Pancreas (tissue), 10 donors: ENCODE measurements at places on chromosomes 7 and 10.

- DNase-seq = no peak
These were observed 205.0 kb downstream of the PTPRN2 start for GRCh38 chr7:158382363-158383254.

GRCh38 chr10:23343591-23344240 lies 881 bp downstream of the C10orf67 start:
- peak; percentile 64 for DNase-seq

DNA sequence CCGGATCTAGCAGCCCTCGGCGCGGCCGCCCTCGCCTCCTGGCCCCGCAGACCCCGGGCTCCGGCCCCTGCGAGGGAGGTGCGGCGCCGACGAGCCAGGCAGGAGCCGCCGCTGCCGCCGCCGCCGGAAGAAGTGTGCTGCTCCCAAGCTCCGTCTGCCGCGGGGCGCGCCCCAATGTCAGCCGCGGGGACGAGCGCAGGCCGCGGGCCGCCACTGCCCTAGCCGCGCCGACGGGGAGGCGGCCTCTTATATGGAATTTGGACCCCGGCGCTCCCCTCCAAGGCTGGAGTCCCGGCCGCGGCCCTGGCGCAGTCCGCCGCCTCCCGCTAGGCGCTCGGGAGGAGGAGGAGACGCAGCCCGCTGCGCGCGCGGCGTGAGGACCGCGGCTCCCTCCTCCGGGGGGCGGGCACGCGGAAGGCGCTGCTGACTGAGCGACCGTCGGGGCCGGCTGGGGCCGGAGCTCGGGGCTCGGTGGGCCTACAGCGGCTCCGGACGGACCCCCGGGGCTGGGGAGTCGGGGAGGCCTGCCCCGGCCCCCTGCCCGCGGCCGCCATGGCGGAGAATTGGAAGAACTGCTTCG lies at the start of gene TRIM8:
TSS of gene TRIM8 (plus strand) at position 414 of the 580 bp plus-strand sequence. CDS start at position 553, 139 bp downstream.
- peak; percentile 77 for DNase-seq

DNA sequence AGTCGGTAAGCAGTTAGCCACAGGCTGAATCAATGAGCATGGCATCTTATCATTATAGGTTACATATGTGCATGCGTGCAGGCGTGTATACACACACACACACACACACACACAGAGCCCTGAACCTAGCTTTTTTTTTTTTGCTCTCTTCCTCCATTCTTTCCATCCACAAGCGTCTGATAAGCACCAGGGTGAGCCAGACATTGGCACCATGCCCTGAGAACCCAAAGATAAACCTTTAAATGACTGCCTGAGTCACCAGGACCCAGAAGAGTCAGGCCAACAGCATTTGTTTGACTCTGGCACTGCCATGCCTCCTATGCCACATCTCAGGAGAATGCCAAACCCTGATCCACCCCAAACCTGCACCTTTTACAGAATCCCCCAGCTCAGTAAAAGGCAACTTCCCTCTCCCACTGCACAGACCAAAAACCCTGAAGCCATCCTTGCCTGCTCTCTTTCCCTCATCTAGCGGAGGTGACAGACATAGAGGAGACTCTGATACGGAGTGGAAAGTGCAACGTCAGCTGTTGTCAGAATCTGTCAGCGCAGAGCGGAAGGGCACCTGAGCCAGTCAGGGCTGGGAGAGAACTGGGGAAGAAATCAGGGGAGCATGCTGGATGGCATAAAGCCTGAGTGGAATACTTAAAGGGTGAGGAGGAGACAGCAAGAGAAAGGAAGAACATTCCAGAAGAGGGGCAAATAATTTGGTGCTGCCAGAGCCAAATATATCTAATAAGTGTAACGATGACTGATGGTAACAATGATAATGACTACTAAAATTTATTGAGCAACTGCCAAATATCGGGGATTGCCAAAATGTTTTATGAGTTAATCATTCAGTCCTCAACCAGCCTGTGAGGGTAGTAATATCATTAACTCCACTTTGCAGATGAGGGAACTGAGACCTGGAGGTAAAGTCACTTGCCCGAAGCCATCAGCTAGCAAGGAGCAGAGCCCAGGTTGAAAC lies 3.2 kb downstream of the PARP12 start:
- DNase-seq = peak; percentile 85

- peak; percentile 18 for DNase-seq
These were observed 126.4 kb upstream of the ZNF746 start for GRCh38 chr7:149624006-149624405.

DNA sequence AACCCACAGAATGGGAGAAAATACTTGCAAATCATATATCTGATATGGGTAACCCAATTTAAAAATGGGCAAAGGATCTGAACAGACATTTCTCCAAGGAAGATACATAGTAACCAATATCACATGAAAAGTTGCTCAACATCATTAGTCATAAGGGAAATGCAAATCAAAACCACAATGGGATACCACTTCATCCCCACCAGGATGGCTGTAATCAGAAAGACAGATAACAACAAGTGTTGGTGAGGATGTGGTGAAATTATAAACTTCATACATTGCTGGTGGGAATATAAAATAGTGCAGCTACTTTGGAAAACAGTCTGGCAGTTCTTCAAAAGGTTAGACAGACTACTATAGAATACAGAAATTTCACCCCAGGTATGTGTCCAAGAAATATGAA lies 19.3 kb downstream of the AOC1 start:
- no peak for DNase-seq

DNA sequence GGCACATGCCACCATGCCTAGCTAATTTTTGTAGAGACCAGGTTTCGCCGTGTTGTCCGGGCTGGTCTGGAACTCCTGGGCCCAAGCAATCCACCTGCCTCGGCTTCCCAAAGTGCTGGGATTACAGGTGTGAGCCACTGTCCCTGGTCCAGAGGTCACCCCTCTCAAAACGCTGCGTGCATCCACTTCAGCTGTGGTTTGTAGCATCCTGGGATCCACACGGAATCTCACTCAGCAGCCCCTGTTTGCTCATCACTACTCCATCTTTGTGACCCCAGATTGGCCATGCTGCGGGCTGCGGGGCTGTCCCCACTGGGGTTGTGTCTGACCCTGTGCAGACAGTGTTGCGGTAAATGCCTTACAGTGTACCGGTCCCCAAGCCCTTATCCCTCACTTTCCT lies 3.5 kb downstream of the INPP5A start:
- DNase-seq = peak; percentile 37

- DNase-seq = no peak
These were observed 70.0 kb downstream of the SLC35B4 start for GRCh38 chr7:134246761-134247160.

- no peak for DNase-seq
These were observed 99.5 kb downstream of the CAMK1D start for GRCh38 chr10:12448729-12449391.

DNA sequence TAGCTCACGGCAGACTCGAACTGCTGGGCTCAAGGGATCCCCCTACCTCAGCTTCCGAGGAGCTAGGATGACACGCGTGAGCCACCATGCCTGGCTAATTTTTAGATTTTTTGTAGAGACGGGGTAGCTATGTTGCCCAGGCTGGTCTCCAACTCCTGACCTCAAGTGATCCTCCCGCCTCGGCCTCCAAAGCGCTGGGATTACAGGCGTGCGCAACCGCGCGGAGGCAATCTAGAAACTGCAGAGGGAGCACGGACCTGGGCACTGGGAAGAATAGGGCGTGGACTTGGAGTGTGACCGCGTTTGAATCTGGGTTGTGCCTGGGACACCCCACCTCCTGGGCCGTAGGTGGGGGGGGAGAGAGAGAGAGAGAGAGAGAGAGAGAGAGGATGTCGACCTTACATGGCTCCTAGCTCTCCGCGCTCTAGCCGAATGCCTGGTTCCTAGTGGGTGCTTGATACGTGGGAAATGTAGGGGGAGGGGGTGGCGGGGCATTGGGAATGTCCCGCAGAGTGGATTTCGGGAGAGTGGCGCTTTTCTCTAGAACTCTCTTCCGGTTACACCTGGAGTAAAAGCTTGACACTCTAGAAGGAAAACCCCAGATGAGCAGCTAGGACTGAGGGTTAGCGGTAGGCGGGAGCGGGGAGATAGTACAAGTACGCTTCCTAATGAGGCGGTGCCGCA lies 1.2 kb upstream of the MAP3K8 start:
- peak; percentile 33 for DNase-seq

DNA sequence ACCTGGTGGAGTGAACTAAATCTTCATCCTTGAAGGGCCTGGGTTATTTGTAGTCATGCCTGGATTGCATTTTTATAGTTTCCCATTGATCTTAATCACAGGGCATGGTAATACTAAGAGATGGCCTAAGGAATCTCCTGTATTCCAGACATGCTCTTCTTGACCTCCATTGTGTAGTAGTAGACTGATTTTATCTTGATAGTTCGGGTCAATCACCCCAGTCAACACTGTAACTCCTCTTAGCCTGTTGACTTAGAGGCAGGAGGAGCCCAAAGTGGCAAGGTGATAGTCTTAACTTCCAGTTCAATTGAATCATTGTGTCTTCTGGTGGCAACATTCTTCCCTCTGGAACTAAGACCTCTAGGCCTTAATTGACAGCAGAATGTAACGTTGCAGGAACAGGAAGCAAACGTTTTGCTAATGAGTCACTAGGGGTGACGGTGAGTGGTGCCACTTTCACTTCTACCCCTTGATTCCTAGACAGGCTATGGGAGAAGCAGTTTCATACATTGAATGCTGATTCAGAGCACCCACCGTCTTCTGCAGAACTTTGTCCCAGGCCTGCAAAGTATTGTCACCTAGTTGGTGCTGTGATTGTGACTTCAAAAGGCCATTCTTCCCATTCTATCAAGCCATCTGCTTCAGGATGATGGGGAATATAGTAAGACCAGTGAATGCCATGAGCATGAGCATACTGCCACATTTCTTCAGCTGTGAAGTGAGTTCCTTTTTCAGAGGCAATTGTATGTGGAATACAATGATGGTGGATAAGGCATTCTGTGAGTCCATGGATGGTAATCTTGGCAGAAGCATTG lies 24.0 kb upstream of the PAPSS2 start:
- DNase-seq = no peak

DNA sequence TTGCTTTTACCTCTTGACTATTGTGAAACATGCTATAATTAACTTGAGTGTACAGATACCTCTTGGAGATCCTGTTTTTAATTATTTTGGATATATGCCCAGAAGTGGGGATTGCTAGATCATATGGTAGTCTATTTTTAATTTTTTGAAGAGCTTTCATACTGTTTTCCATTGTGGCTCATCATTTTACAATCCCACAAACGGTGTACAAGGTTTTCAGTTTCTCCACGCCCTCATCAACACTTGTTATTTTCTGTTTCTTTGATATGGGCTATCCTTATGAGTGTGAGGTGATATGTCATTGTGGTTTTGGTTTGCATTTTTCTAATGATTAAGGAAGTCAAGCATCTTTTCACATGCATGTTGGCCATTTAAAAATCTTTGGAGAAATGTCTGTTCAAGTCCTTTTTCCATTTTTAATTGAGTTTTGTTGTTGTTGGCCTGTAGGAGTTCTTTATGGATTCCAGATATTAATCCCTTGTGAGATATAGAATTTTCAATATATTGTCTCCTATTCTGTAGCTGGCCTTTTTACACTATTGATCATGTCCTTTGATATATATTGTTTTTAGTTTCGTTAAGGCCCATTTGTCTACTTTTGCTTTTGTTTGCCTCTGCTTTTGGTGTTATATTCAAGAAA lies 7.5 kb downstream of the AGK start:
- DNase-seq = no peak

DNA sequence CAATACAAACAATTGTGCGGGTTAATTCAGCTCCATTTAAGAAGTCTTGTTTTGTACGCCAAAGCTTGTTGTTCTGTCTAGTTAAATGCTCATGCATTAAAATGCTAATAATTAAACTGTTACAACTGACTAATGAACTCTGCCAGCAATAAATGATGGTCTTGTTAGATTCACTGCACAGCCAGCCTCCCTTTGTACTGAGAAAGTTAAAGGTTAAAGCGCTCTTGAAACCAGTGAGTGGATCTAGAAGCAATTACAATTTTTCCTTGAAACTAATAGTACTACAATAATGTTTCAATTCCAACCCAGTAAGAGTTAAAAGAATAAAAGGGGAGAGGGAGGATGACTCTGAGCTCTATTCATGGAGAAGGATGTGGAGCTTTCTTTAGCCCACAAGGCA lies 233.0 kb downstream of the EMX2 start:
- no peak for DNase-seq

- DNase-seq = no peak
These were observed 26.7 kb downstream of the DMBT1 start for GRCh38 chr10:122587098-122587760.

DNA sequence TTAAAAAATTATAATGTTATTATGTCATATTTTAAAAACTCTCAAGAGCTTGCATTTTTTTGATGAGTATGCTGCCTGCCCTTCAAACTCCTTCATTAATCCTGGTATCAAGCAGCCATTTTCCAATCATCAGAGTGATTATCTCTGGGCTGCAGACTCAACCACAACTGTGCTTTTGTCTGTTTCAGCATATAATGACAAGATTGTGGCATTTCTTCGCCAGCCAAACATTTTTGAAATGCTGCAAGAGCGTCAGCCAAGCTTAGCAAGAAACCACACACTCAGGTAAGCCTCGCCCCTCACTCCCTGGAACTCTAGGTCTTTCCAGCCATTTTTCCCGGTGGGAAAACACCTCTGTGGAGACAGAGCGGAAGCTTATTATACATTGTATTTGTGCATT lies 90.0 kb upstream of the STK17A start:
- DNase-seq = no peak

DNA sequence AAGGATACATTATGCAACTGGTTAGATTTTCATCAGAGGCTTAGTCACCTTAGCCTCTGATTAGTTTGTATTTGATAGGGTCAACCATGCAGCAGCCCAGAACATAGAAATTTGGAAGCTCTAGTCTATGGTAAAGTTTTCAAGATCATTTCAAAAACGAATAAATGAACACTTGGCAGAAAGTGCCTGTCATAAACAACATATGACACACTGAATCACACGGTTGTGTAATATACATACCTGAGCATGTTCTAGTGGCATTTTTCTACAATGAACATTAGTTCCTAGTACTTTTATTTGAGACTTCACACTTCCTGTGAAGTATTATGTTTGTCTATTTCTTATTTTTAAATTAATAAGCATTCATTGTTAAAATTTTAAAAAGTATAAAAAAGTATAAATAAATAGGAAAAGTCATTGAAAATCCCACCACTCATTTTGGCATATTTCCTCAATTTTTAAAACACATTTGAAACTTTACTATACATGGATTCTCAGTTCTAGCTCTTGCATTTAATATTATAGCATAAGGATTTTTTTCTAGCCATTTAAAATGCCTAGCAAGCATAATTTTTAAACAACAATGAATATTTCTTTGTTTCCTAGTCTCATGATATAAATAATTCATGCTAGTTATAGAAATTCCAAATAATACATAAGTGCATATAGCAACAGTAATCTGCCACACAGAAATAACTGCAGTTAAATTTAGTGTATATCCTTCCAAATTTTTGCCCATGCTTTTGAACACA lies 25.7 kb upstream of the PRPS1L1 start:
- DNase-seq = no peak

GRCh38 chr10:5447611-5448071 lies 35.3 kb downstream of the NET1 start:
- DNase-seq = no peak

DNA sequence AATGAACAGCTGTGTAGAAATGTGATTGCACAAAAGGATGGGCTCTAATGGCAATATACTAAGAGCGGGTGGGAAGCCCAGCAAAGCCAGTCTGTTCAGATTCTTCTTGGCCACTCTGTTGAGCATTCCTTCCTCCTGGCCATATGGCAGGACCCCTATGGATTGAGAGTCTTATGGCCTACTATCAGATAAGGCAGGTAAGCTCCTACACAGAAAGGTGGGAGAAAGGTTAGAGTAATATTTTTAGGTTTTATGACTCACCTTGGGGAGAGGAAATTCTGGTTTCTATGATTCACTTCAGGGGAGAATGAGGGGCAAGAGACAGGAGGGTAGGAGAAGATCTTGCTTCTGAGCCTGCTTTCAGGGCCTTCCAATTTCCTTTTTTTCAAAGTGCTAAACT lies 15.1 kb upstream of the AKR1B10 start:
- no peak for DNase-seq

- peak; percentile 20 for DNase-seq
These were observed 699 bp upstream of the PDLIM1 start for GRCh38 chr10:95291365-95292039.
